Breast epithelium (tissue), 4 donors: ENCODE measurements at places on chromosomes 2 and 18.

GRCh38 chr2:173934895-173935294 is 30.3 kb downstream of the SP3 start:
- no peak for DNase-seq

DNA sequence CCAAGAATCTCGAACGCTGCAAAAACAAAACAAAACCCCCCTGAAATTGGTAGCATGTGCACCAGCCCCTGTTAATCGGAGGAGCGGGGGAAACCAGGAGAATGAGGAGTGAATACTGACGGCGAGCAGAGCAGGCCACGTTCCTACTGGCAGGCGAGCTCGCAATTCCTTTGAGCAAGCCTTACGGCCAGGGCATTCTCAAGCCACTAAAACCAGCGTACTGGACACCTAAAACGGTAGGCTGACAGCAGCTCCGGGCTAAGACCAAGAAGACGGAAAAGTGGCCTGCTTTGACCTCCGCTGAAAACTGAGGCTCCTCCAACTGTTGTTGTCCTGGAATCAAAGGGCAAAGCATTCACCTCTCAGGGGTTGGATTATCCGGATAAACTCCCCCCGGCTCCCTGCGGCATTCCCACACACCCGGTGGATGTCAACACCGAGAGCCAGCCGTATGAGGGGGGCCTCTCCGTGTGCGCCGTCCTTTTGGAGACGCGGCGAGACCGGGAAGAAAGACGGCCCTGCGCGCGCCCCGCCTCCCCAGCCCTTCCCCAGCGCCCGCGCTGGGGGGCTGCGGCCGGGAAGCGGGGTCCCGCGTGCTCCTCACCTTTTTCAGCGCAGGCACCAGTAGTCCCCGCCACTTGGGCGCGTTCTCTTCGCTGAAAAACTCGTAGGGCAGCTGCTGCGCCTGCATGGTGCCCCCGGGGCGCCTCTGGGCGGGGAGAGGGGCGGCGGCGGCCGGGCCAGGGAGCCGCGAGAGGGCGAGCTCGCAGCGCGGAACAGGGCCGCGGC is 925 bp downstream of the SOS1 start:
- no peak for DNase-seq

DNA sequence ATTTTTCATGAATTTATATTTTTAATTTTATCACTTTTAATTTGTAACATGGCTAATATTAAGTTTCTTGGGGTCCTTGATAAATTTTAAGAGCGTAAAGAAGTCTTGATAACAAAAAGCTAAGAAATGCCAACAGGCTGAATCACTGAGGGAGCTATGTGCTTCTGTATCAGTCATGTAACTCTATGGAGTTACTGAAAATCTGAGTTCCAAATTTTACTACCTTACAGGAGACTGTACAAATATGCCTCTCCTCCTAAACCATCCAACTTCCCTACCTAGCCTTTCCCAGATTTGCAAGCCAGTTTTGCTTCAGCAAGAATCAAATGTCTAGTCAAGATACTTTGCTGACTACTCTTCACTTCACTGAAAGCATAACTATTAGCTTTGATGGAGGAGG is 35.7 kb downstream of the FEZ2 start:
- no peak for DNase-seq

- DNase-seq, result no peak
These were observed 44.2 kb downstream of the GPR39 start for GRCh38 chr2:132460781-132461180.

GRCh38 chr2:206824993-206825392 is 59.6 kb downstream of the FASTKD2 start:
- DNase-seq, result no peak

DNA sequence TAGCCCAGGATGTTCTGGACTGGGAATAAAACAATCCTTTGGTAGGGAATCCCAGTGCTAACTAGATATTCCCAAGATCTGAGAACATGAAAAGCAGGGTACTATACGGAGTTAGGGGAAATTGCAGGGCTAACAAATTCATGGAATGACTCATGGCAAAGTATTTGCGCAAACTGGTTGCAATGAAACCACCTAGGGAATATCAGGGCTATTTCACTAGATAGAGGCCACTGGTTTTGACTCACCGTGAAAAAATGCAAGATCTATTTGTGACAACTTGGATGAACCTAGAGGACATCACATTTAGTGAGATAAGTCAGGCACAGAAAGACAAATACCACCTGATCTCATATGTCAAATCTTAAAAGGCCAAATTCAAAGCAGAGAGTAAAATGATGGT is 233.3 kb downstream of the MBD2 start:
- DNase-seq, result no peak

GRCh38 chr18:46563317-46563716 is 93.7 kb downstream of the LOXHD1 start:
- no peak for DNase-seq

DNA sequence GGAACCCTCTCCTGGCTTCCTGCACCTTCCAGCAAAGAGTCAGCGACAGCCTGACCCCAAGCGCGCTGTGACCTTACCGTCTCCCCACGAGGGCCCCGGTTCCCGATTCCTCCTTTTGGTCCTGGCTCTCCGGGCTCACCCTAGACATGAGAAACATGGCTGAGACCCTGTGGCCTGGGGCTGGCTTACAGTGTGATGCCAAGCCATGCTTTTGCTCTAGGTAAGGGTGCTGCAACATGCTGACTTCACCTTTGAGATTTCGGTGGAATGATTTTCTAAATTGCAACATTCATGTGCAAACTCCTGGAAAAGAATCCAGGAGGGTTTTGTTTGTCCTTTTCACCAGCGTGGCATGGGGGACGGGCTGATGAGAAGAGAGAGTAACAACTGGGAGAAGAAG is 63.9 kb downstream of the COL6A3 start:
- no peak for DNase-seq

- no peak for DNase-seq
These were observed 318.4 kb downstream of the AGAP1 start for GRCh38 chr2:235812185-235812665.
